Karpas-422 (cell line): ENCODE measurements at places on chromosomes 16 and 17.

- peak; percentile 96 for DNase-seq
Observed at GRCh38 chr16:2513405-2514332, at the start of gene ATP6V0C. ATP6V0C (plus strand) TSS chr16:2513952; CDS start chr16:2514104, 152 bp downstream.

DNA sequence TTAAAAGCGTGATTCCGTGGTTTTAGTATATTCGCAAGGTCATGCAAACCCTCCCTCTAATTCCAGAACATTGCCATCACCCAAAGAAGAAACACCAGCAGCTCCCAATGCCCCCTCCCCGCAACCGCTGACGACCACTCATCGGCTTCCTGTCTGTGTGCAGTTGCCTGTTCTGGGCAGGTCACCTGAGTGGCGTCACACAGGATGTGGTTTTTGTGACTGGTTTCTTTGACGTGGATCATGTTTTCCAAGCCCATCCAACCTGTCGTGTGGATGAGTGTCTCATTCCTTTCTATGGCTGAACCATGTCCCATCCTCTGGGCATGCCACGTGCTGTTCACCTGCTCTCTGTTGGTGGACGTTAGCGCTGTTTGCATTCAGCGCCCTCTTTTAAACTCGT is 8.2 kb upstream of the ATP2C2 start:
- DNase-seq, result no peak

GRCh38 chr17:82273327-82274133 is at the start of gene CSNK1D:
CSNK1D (minus strand) TSS chr17:82273700; CDS start chr17:82273381, 319 bp downstream.
- peak; percentile 95 for DNase-seq

DNA sequence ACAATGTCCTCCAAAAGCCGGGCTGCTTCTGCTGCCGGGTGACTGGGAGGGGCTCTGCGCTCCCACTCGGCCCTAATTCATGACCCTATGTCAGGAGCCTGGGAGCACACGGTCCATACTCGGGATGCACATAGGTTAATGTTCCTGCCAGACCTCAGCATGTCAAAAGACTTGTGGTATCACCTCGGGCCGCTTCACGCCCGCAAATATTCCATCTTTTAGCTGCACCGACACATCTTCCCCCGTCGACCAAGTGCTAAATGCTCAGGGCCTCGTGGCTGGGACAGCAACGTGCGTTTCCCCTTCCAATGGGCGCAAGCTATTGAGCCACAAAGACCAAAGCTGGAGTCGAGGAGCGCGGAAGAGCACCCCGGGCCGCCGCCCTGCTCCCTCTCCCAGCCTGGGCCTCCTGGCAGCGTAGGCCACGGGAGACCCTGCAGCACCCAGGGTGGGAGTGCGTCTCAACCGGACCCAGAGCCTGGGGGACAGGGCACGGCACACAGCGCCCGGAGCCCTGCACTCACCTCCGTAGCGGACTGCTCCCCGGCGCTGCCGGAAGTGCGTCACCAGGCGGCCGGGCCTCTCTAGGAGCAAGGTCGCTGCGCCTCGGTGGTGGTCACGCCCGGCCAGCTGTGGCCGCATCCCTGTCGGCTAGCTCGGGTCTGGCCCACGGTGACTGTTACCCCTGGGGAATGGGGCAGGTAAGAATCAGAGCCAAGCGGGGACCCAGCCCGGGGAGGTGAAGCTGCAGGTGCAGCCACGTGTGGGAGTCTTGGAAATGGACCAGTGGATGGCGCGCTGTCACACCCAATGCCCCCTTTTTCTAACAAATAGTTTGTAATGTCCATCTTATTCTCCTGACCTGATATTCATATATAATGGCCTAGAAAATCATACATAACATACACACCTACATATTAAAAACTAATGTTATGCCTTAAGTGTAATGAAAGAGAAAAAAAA is at the start of gene ZNF23:
Gene ZNF23 (minus strand): TSS at position 562 of the 963 bp plus-strand sequence. CDS start 5,451 bp downstream, outside the sequence.
- DNase-seq, result peak; percentile 93

DNA sequence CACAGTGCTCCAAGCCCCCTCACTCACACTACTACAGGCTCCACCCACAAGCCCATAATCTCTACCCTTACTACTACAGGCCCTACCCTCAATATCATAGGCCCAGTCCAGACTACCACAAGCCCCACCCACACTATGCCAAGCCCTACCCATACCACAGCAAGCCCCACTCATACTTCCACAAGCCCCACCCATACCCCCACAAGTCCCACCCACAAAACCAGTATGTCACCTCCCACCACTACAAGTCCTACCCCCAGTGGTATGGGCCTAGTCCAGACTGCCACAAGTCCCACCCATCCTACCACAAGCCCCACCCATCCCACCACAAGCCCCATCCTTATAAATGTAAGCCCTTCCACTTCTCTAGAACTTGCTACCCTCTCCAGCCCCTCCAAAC is 13.8 kb downstream of the RIPOR1 start:
- DNase-seq, result peak; percentile 93

DNA sequence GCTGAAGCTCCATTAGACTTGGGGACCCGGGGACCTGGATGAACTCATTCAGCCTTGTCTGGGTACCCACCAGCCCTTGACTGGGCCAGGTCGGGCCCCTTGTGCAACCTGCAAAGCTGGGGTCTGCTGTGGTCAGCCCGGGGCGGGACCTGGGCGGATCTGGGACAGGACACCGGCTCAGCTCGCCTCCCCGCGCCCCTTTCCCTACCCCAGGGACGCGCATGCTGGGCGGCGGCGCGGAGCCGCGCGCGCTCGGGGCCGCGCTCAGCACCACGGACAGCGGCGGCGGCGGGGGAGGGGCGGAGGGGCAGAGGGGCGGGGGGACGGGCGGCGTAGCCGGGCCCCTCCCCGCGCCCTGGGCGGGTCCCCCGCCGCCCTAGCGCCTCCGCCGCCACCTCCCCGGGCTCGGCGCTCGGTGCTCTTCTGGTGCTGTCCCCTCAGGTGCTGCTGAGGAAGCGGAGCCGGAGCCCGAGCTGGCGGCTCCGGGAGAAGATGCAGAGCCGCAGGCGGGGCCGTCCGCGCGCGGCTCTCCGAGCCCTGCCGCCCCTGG is 7.4 kb downstream of the ACD start:
- DNase-seq, result no peak

DNA sequence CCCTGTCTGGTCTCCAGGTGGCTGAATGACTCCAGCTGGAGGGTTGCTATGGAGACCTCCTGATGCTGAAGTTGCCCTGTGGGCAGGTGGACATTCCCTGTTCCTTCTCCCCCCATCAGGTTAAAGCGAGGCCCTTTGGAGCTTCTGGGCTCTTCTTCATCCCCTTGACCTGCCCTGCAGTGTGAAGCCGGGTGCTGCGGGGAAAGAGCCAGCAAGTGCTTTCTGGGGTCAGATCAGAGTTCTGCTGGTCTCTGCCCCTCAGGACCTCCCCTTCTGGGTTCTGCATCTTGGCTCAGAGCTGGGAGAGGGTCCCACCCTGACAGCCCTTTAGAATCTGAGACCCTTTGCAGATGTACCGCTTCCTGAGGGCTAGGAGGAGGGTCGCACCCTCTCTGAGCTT is 25.1 kb downstream of the NKD1 start:
- DNase-seq, result no peak

DNA sequence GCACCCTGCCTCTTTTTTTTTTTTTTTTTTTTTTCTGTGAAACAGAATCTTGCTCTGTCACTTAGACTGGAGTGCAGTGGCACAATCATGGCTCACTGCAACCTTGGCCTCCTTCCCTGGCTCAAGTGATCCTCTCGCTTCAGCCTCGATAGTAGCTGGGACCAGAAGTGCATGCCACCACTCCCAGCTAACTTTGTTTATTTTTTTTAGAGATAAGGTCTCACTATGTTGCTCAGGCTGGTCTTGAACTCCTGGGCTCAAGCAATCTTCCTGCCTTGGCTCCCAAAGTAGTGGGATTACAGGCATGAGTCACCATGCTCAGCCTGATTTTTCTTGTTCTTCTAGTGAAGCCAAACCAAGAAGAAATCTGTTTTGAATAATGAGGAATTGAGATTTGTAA is 25.0 kb downstream of the CDK12 start:
- DNase-seq, result no peak

DNA sequence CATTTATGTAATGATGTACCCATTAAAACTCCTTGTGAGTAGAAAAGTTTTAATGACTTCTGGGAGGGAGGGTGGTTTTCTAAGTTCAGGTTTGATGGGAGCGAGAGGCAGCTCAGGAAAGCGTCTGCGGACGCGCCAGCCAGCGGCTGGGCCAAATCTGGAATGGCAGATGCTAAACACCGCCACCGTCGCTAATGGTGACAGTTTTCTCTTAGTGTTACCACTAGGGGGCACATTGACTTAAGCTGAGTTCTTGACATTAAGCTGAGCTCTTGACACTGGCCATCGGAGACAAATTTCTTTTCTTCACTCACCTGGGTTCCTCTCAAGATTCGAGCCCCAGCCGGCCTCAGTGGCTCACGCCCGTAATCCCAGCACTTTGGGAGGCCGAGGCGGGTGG is 6.7 kb downstream of the TRPV1 start:
- peak; percentile 92 for DNase-seq

- peak; percentile 45 for DNase-seq
Observed at GRCh38 chr16:61936522-61936921, 99.7 kb downstream of the CDH8 start.

GRCh38 chr16:2692251-2692947 is 10.1 kb downstream of the KCTD5 start:
- DNase-seq, result no peak

DNA sequence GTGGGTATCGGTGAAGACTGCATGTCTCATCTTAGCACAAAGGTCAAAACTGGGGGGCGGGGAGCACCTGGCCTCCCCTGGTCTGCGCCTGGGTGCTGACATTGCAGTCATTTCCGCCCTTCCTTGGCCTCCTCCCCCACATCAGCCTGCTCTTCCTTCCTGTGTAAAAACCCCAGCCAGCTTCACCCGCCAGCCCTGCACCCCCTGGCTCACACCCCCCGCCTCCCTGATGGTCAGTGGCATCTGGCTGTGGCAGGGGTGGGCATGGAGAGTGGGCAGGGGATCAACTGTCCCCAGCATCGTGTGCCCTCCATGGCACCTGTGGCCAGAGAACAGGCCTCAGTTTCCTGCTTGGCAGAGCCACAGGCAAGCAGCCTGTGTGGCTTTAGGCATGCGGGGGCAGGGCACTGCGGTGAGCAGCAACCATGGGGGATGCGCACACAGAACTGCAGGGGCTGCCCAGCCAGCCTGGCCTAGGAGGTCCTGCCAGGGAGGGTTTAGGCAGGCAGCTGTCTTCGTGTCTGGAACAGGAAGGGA is 26.5 kb upstream of the LASP1NB start:
- DNase-seq, result no peak

DNA sequence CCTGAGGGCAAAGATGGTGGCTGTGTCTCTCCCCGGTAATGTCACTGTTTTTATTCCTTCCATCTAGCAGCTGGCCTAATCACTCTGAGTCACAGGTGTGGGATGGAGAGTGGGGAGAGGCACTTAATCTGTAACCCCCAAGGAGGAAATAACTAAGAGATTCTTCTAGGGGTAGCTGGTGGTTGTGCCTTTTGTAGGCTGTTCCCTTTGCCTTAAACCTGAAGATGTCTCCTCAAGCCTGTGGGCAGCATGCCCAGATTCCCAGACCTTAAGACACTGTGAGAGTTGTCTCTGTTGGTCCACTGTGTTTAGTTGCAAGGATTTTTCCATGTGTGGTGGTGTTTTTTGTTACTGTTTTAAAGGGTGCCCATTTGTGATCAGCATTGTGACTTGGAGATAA is 5.5 kb upstream of the RAPGEFL1 start:
- no peak for DNase-seq
